ENCODE measurements at places on chromosomes 4 and X.

- no peak for DNase-seq
Measured at GRCh38 chrX:142804085-142804484, 221.6 kb upstream of the SPANXN4 start.

DNA sequence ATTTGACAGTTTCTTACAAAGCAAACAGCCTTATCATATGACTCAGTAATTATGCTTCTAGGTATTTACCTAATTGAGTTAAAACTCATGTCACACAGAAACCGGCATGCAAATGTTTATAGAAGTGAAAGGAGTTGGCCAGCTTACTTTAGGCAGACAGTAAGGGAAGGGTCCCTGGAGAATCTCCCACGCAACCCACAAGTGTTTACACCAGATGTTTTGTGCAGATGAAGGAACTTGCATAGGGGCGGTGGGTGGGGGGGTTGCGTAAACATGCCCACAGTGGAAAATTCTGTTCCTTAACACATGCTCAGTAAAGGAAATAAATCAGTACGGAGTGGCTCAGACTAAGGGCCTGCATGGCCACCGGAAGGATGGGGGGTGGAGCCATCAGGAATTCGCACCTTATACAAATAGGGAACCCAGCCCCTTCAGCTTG is 330.5 kb upstream of the AADAT start:
- DNase-seq = no peak

- no peak for DNase-seq
Measured at GRCh38 chr4:184583738-184584502, 65.3 kb downstream of the CASP3 start.

- no peak for DNase-seq
Measured at GRCh38 chrX:103877571-103877970, 45.5 kb upstream of the RAB9B start.

DNA sequence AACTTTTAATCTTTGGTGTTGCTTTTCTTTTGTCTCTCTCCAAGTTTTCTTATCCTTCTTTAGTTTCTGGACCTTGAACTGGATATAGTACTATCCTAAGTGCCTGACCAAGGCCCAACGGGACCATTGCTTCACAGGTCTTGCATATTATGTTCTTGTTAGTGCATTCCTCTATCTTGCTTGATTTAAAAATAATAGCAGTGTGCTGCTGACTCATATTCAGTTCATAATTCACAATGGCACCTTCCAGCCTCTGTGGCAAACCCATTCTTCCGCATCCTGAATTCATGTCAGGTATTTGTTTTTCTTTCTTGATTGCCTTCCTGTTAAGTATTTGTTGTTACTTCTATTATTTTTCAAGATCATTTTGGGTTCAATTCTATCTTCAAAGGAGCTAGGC is 197.1 kb upstream of the GIMD1 start:
- DNase-seq = no peak

GRCh38 chrX:73840120-73840924 is 277.3 kb downstream of the CHIC1 start:
- DNase-seq = no peak

- DNase-seq = no peak
Measured at GRCh38 chr4:74426101-74426500, 18.8 kb upstream of the AREG start.

DNA sequence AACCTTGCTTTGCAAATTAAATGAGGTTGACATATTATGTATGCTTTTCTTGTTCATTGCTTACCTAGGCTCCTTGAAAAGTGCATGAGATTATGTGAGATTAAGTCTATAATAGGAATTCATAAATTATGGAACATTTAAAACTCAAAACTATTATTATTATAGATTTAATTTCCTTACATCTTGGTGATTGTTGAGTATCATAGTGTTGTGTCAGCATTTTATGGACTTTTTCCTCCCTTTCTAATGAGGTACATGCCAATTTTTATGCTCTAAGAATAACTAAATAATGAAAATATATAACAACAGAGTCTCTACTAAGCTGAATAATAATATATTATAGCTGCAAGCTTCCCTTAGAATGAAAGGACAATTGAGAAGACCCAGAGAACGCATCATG is 848.8 kb upstream of the AADAT start:
- no peak for DNase-seq

GRCh38 chr4:169314906-169315305 is 44.1 kb upstream of the SH3RF1 start:
- no peak for DNase-seq

DNA sequence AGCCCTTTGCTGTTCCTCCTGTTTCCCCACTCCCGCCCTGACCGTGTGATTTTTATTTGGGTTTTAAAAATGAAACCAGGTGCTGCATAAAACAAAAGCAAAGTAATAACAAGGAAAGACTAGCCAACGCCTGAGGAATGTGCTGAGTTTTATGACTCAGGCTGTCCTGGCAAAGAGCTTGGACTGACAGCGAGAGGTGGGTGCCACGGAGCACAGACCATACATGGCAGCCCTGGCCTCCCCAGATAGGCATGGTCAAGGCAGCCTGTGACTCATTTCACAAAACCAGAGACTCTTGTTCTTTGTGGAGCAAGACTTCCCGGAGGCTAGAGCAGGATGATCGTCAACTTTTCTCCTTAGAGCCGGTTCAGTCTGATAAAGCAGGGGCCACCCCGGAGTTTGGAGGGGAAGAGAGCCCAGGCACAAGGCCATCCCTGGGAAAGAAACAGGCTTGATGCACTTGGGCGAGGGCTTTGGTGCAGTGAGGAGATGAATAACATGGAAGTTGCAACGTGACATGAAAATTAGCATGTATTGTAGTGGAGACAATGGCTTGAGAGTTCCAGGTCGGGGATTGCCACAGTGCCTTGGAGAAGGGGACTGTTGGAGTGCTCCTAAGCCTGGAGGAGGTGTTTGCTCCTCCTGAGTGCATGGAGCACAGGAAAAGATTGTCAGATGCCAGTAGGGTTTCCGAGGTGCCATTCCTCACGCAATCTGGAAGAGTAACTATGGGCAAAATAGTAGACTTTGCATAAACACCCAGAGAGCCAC is 54.8 kb downstream of the C4orf51 start:
- DNase-seq = no peak

GRCh38 chrX:5857232-5857631 is 371.4 kb downstream of the NLGN4X start:
- DNase-seq = no peak

DNA sequence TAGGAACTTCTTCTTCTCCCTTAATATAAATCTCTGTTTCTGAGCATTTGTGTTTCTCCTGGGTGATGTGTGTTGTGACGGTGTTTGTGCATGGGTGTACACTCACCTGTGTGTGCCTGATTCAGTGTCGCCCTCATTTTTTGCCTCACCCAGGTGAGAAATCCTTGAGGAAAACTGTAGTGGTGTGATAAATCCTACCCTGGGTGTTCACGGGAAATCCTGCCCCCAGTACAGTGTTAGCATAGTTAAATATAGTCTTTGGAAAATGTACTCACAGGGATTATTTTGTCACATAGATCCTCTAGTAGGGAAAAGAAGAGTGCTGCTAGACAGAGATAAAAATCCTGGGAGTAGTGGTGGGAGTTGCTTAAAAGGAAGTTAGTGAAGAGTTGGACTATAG is 291.9 kb upstream of the PITX2 start:
- no peak for DNase-seq

- DNase-seq = no peak
Measured at GRCh38 chrX:153701706-153702105, 14.0 kb downstream of the SLC6A8 start.
